PC-3 (cell line): ENCODE measurements at places on chromosomes 11 and 22. TPM values are rescaled to one million over a fixed set of nuclear protein-coding genes. Genes with fewer than 3 reads are reported as not detected.
A peak's percentile ranks its signal among the peaks of the same experiment; 100 is the strongest.

GRCh38 chr11:94844031-94844430 lies 75.9 kb downstream of the AMOTL1 start:
- H3K36me3 ChIP-seq: peaks cover 17% of the 10 kb centered on the region
- peaks cover 16% of the 10 kb centered on the region for H3K4me1 ChIP-seq
- no peak for DNase-seq
- H3K4me3 ChIP-seq: no peak overlapping the region

Gene CALCA
- total RNA-seq: not detected in 2 replicates

Gene HOATZ
- total RNA-seq: not detected in 2 replicates

DNA sequence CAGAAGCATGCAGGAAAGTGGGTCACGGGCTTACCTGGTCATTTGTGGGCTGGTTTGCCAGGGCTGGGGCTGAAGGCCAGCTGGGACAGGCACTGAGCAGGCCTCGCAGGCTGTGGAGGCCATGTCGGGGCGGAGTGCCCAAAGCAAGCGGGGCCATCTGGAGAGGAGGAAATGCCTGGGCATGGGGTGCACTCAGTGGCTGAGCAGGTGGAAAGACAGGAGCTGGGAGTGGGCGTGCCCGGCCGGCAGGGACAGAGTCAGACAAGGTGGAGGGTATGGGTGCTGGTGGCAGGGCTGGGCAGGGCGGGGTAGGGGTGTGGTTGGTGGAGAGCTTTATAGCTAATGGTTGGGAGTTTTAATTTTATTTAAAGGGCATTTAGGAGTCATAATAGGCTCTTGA lies 27.4 kb downstream of the DAGLA start:
- no peak overlapping the region for H3K4me3 ChIP-seq
- no peak overlapping the region for H3K27ac ChIP-seq
- no peaks in the 10 kb centered on the region for H3K27me3 ChIP-seq

Gene RTN4RL2
- 3.5 and 6.5 TPM in 2 replicates for total RNA-seq

Gene TMEM191B
- 3.2 and 14.8 TPM in 2 replicates for total RNA-seq

- DNase-seq: no peak
- no peaks in the 10 kb centered on the region for H3K27me3 ChIP-seq
- no peak overlapping the region; the same call in 1 of the 2 replicates for H3K4me3 ChIP-seq
- H3K27ac ChIP-seq: peak overlapping the region; percentile 95
- no peaks in the 10 kb centered on the region for H3K36me3 ChIP-seq
Measured at GRCh38 chr11:94791216-94791889, 23.2 kb downstream of the AMOTL1 start.

Gene DEUP1
- 0.26 TPM in 1 of 2 replicates, not detected in the other for total RNA-seq

GRCh38 chr11:71454470-71455113 lies 1.6 kb downstream of the NADSYN1 start:
- no peaks in the 10 kb centered on the region for H3K27me3 ChIP-seq
- peak; percentile 58 for DNase-seq
- H3K27ac ChIP-seq: no peak overlapping the region

GRCh38 chr11:115144914-115145313 lies 359.3 kb downstream of the CADM1 start:
- no peak overlapping the region for H3K27ac ChIP-seq
- DNase-seq: no peak
- H3K27me3 ChIP-seq: no peaks in the 10 kb centered on the region
- no peaks in the 10 kb centered on the region for H3K36me3 ChIP-seq
- no peak overlapping the region for H3K4me3 ChIP-seq

Gene CCDC87
- total RNA-seq: 0.69 TPM in 1 of 2 replicates, not detected in the other

DNA sequence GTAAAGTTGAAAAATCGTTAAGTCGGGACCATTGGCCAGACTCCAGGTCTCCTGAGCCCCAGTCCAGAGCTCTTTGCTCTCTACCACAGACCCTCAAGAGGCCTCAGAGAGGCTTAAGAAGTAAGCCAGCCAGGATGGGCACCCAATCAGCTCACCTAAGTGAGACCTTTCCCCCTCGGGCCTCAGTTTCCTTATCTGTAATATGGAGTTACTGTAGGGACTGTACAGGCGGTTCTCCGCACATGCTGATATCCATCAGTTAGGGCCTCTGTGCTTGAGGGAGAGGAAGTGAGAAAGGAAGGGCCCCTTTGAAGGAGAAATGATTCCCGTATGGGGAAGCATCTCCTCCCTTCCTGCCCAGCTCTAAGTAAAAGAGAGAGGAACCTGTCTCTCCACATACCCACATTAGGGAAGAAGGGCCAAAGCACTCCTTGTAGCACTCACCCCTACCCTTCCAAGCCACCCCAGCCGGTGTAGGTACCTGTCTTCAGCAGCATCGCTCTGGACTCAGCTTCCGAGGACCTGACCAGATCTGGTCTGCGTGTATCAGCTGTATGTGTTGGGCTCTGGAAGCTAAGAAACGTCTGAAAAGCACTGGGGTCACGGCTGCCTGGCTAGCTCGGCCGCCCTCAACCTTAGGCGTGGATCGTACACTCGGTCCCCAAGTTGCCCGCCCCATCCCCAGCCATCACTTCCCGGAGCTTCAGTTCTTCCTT lies 653 bp downstream of the NAGA start:
- H3K27ac ChIP-seq: peak overlapping the region; percentile 19; the same call in 1 of the 2 replicates
- no peak for DNase-seq
- no peaks in the 10 kb centered on the region for H3K36me3 ChIP-seq
- peak overlapping the region; percentile 77 for H3K4me3 ChIP-seq
- H3K4me1 ChIP-seq: peaks cover 14% of the 10 kb centered on the region
- no peaks in the 10 kb centered on the region for H3K27me3 ChIP-seq

Gene GGT5
- total RNA-seq: 0.04 and 0.12 TPM in 2 replicates

GRCh38 chr11:58125469-58125868 lies at the start of gene OR9I1:
OR9I1 (minus strand) TSS chr11:58125530; CDS start chr11:58119444, 6,086 bp downstream.
- H3K4me3 ChIP-seq: no peak within 1 kb of the TSS
- peaks cover 9% of the 10 kb centered on the region; the same call in 1 of the 2 replicates for H3K27me3 ChIP-seq
- no peak within 1 kb of the TSS for H3K27ac ChIP-seq
- DNase-seq: no peak
- H3K4me1 ChIP-seq: no peaks in the 10 kb centered on the region

Gene PRG3
- not detected in 2 replicates for total RNA-seq

GRCh38 chr11:88103337-88104206 lies 71.7 kb downstream of the RAB38 start:
- peak; percentile 79 for DNase-seq
- H3K27ac ChIP-seq: peak overlapping the region; percentile 59
- H3K36me3 ChIP-seq: no peaks in the 10 kb centered on the region
- peaks cover 30% of the 10 kb centered on the region for H3K4me1 ChIP-seq
- no peak overlapping the region for H3K4me3 ChIP-seq
- H3K27me3 ChIP-seq: no peaks in the 10 kb centered on the region

DNA sequence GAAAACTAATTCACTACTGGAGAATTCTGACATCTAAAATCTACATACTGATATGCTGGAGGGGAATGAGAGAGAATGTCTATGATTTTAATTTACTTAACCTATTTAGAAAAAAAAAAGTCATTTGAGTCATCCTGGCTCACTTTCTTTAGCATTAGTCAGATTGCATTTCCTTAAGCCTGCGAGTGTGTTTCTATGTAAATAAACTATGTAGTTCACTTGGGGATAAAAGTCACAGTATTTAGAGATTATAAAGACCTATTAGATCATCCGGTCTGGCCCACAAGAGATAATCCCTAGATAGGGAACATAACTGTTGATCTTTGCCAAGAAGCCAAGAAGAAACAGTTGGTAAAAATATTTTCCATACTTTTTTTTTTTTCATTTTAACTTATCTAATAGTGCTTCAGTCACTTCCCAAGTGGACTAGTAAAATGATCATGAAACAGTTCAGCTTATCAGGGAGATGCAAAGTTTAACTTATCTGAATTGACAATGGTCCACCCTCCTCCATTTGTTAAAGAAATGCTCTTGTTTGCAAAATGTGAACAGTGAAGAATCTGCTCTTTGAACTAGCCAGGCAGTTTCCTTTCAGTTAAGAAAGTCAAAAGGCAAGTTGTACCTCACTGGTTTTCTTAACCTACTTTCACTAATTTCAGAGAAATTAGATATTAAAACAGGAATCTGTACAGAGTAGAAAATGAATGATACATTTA lies 21.2 kb upstream of the BLID start:
- H3K27me3 ChIP-seq: no peaks in the 10 kb centered on the region
- H3K27ac ChIP-seq: peak overlapping the region; percentile 78
- H3K36me3 ChIP-seq: peaks cover 49% of the 10 kb centered on the region
- H3K4me1 ChIP-seq: peaks cover 81% of the 10 kb centered on the region

- no peak overlapping the region for H3K4me3 ChIP-seq
- H3K4me1 ChIP-seq: no peaks in the 10 kb centered on the region
- DNase-seq: no peak
- H3K27ac ChIP-seq: no peak overlapping the region
Measured at GRCh38 chr11:108474664-108475463, 7.5 kb upstream of the C11orf65 start.

GRCh38 chr11:133715602-133716001 lies 129.7 kb downstream of the SPATA19 start:
- H3K27ac ChIP-seq: no peak overlapping the region
- no peak overlapping the region for H3K4me3 ChIP-seq
- peaks cover 6% of the 10 kb centered on the region; the same call in 1 of the 2 replicates for H3K27me3 ChIP-seq

GRCh38 chr11:67572747-67573419 lies 10.7 kb upstream of the GSTP1 start:
- H3K27ac ChIP-seq: no peak overlapping the region
- H3K27me3 ChIP-seq: no peaks in the 10 kb centered on the region
- H3K4me1 ChIP-seq: peaks cover 10% of the 10 kb centered on the region
- peak; percentile 84 for DNase-seq
- H3K4me3 ChIP-seq: 0 out of 2 replicates have a peak overlapping the region, but pooled peaks have one; percentile 13
- no peaks in the 10 kb centered on the region for H3K36me3 ChIP-seq

GRCh38 chr11:123487157-123487744 lies 57.2 kb downstream of the GRAMD1B start:
- no peak for DNase-seq
- no peak overlapping the region for H3K4me3 ChIP-seq
- no peaks in the 10 kb centered on the region for H3K27me3 ChIP-seq
- peaks cover 20% of the 10 kb centered on the region for H3K4me1 ChIP-seq

- H3K4me3 ChIP-seq: no peak overlapping the region
- H3K27ac ChIP-seq: no peak overlapping the region
- H3K36me3 ChIP-seq: no peaks in the 10 kb centered on the region
- H3K27me3 ChIP-seq: no peaks in the 10 kb centered on the region
Measured at GRCh38 chr22:44399906-44400762, 87.4 kb upstream of the SHISAL1 start.

- DNase-seq: peak; percentile 63
- H3K27me3 ChIP-seq: no peaks in the 10 kb centered on the region
- H3K36me3 ChIP-seq: no peaks in the 10 kb centered on the region
- no peak overlapping the region for H3K27ac ChIP-seq
- H3K4me1 ChIP-seq: peaks cover 31% of the 10 kb centered on the region
Measured at GRCh38 chr11:34339149-34340064, 18.4 kb downstream of the ABTB2 start.

- no peak for DNase-seq
- no peaks in the 10 kb centered on the region for H3K27me3 ChIP-seq
- peaks cover 7% of the 10 kb centered on the region; the same call in 1 of the 2 replicates for H3K36me3 ChIP-seq
- peaks cover 6% of the 10 kb centered on the region; the same call in 1 of the 2 replicates for H3K4me1 ChIP-seq
- no peak overlapping the region for H3K27ac ChIP-seq
Measured at GRCh38 chr11:62001450-62002191, 34.2 kb upstream of the FTH1 start.

- no peaks in the 10 kb centered on the region for H3K27me3 ChIP-seq
- H3K4me3 ChIP-seq: no peak overlapping the region
- H3K4me1 ChIP-seq: peaks cover 29% of the 10 kb centered on the region
Measured at GRCh38 chr11:95853138-95853537, 62.8 kb downstream of the CEP57 start.

Gene ACTN3
- total RNA-seq: not detected in 2 replicates

DNA sequence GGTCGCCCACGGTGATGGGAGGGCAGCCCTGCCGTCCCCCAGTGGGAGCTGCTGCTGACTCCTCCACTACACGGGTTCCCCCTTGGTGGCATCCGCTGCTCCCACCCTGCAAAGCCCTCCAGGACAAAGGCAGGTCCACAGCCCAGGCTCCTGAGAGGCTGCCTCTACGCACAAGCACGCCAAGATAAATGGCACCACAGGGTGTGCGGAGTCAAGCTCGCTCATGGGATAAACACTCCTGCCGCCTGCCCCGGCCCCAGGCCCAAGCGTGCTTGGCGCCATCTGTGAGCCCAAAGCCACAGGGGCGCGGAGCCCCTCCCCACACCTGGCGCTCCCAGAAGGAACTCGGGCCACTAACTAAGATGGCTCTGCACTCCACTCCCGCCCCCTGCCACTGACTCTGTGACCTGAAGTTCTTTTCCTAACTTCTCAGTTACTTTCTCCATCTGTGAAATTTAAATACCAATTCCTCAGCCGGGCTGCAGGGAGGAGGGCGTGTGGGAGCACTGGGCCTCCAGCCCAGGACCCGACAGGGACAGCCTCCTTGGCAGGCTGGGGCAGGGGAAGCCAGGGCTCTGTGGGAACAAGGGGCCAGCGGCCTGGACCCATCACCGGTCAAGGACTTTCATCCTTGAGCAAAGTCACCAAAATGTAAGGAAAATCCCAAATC lies 14.9 kb downstream of the EHD1 start:
- H3K36me3 ChIP-seq: peaks cover 27% of the 10 kb centered on the region
- H3K27me3 ChIP-seq: no peaks in the 10 kb centered on the region
- H3K4me3 ChIP-seq: no peak overlapping the region
- no peak overlapping the region for H3K27ac ChIP-seq
- no peak for DNase-seq

Gene GRM5
- total RNA-seq: not detected in 2 replicates

Gene C22orf31
- total RNA-seq: not detected in 2 replicates

DNA sequence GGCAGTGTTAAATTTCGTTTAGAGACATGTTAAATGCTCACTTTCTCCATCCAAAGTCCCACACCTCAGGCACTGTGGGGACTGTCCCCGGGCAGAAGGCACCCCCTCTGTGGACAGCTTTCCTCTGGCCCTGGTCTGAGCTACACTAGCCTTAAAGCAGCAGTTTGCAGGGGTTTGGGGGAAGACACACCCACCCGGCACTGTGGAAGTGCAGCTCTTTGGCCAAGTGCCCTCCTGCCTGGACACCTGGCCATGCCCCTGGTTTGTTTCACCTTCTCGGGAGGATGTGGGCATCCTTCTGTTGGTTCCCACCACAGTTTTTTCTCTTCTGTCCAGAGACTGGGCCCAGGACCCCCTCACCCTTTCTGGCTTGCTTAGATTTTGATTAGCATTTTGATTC lies 1254.7 kb downstream of the BRD1 start:
- no peaks in the 10 kb centered on the region for H3K27me3 ChIP-seq
- H3K27ac ChIP-seq: no peak overlapping the region
- no peaks in the 10 kb centered on the region for H3K4me1 ChIP-seq

Gene LRRC74B
- not detected in 2 replicates for total RNA-seq

Gene SBF2
- 30.3 and 31.3 TPM in 2 replicates for total RNA-seq

Gene TPBGL
- total RNA-seq: not detected in 2 replicates

- DNase-seq: no peak
- H3K4me1 ChIP-seq: no peaks in the 10 kb centered on the region
- no peak overlapping the region for H3K27ac ChIP-seq
Measured at GRCh38 chr11:13891911-13892310, 70.6 kb upstream of the SPON1 start.

- no peaks in the 10 kb centered on the region for H3K27me3 ChIP-seq
- H3K36me3 ChIP-seq: no peaks in the 10 kb centered on the region
Measured at GRCh38 chr11:105935791-105936190, 86.2 kb downstream of the MSANTD4 start.

- H3K27ac ChIP-seq: no peak overlapping the region
- no peak for DNase-seq
- no peaks in the 10 kb centered on the region for H3K36me3 ChIP-seq
- H3K4me1 ChIP-seq: no peaks in the 10 kb centered on the region
- peaks cover 96% of the 10 kb centered on the region for H3K27me3 ChIP-seq
Measured at GRCh38 chr11:120793150-120793549, 230.8 kb upstream of the TBCEL start.

Gene CTR9
- 20.0 and 21.9 TPM in 2 replicates for total RNA-seq
